Glomerular endothelial cell (primary cell): ENCODE measurements at places on chromosomes 7 and 10. TPM values are rescaled to one million over a fixed set of nuclear protein-coding genes. Genes with fewer than 3 reads are reported as not detected.

DNA sequence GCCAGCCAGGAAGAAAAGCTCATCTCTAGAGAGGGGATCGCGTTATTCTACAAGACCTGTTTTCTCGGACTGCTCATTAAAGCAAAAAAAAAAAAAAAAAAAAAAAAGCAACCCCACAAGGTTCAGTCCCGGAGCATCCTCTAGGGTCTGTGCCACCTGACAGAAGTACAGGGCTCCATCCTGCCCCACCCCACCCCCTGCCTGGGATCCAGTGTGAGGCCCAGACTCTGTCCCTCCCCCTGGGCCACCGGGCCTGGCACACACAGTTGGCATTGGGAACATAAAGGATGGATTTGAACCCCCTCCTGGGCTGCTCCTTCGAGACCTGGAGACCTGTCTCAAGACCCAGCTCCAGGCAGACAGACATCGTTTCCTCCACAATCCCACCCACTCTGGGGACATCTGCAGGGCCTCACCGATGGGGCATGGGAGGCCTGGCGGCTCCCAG, 688 bp downstream of the ORAI2 start:
- no peak for DNase-seq

DNA sequence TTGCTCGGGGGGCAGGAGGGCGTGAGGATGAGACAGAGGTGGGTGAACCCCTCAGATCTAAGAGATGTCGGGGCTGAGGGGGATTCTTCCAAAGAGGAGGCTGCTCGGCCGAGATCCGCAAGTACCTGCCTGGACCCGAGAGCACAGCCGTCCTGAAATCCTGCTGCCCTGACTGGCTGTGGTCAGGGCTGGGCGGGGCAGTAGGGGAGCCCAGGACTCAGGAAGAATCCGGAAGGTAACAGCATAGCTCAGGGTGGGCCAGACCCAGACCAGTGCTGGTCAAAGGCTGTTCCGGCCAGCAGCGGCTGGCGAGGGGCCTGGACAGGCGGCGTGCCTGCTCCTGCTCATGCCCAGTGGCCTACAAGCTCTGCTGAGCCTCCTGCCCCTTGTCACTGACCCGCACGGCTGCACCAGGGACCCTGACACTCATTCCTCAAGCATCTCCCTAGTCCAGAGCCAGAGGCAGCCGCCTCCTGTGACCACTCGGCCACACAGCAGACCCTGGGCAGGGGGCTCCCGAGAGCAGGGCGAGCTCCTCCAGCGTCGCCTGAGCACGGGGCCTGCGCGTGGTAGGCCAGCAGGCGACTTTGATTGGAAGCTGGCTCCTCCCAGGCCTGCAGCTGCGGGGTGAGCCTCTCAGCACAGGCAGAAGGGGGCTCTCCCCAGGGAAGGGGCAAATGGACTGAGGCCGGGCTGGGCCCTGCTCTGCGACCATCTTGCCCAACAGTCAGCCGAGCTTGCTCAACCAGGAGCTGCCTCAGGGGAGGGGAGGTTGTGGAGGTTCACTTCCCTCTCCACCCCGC, 3.1 kb upstream of the ADAP1 start:
- no peak for DNase-seq

- no peak for DNase-seq
Observed at GRCh38 chr7:128796327-128796726, 4.6 kb downstream of the CCDC136 start.

Gene GPRIN2
- 0.10 and 0.41 TPM in 2 replicates for total RNA-seq
